ENCODE measurements at places on chromosomes 6 and 20.

DNA sequence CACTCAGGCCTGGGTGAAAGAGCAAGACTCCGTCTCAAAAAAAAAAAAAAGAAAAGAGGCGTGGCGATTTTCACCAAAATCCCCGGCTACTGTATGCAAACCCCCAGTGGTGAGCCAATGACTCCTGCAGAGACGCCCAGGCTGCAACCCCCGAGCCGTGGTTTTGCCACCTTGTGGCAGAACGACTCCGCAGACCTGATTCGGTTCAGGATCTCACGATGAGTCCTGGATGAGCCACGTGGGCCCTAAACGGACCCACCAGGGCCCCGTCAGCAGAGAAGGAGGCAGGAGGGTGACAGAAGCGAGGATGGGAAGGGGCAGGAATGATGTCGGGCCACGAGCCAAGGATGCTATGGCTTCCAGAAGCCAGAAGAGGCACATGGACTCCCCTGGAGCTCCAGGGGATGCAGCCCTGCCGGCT, 42.5 kb downstream of the SLC2A4RG start:
- no peak for DNase-seq

DNA sequence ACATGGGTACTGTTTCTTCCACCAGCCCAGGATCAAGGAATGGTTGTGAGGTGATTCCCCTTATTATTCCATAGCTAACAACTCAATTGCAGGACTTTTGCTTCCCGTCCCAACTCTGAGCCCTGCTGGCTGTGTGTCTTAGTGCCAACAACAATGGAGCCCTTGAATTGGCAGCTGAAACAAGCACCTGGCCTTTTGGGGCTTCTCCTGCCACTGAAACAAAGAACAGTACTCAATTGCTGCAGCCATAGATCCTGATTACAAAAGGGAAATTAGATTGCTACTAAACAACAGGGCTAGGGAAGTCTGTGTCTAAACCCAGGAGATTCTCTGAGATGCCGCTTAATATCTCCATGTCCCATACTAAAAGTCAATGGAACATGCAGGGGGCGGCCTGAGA, 61.3 kb upstream of the CARMIL1 start:
- no peak for DNase-seq

- DNase-seq, result no peak
These were observed 188.3 kb upstream of the MARCKS start for GRCh38 chr6:113668641-113669408.

DNA sequence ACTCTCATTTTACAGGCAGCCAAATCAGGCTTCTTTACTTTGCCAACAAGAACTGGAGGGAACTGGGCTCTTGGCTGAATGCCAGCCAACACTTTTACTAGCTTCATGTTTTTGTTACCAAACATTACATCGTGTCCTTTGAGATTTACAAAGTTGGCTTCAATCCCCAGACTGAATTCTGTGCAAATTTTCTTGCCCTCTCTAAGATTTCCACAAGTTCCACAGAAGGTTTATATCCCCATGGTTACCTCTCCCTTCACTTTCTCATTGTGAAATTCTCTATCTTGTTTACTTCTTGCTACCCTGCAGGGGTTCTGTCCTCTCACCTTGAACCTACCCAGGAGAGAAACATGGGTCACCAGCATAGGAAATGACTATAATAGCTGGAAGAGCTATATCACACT, 37.6 kb upstream of the PLCB1 start:
- DNase-seq, result no peak

- DNase-seq, result peak; percentile 71
These were observed 23.8 kb upstream of the BNIP5 start for GRCh38 chr6:36360241-36361054.

DNA sequence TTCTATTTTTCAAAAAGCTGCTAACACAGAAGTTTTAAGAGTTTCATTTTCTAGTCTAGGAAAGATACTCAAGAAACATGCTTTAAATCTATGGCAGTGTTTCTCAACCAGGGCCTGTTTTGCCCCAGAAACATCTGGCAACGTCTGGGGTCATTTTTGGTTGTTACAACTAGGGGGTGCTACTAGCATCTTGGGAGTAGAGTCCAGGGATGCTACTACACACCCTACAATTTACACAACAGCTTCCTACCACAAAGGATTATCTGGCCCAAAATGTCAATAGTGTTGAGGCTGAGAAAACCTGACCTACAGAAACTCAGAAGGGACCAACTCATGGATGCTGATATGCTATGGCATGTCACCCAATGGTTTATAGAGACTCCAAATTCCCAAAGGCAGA, 24.4 kb downstream of the SERAC1 start:
- no peak for DNase-seq

- DNase-seq, result no peak
These were observed 21.0 kb upstream of the IYD start for GRCh38 chr6:150347845-150348244.

GRCh38 chr20:56371977-56372376, 13.2 kb downstream of the FAM210B start:
- DNase-seq, result no peak

- DNase-seq, result peak; percentile 34
These were observed 77.9 kb upstream of the BMP5 start for GRCh38 chr6:55953335-55953734.

DNA sequence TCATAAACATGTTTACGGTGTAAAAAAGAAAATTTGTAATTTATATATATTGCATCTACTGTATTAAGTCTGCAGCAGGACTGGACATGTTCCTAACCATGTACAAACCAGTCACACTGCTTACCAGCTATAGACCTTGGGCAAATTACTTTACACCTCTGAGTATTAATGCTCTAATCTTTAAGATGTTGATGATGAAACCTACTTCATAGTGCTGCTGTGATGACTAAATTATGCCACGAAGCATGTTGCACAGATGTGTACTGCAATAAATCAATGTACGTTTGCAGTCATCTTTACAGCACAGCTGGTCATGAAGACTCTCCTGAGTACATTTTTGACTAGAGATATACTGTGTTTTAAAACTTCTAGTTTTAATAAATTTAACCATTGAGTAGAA, 42.6 kb downstream of the PRKN start:
- DNase-seq, result no peak

DNA sequence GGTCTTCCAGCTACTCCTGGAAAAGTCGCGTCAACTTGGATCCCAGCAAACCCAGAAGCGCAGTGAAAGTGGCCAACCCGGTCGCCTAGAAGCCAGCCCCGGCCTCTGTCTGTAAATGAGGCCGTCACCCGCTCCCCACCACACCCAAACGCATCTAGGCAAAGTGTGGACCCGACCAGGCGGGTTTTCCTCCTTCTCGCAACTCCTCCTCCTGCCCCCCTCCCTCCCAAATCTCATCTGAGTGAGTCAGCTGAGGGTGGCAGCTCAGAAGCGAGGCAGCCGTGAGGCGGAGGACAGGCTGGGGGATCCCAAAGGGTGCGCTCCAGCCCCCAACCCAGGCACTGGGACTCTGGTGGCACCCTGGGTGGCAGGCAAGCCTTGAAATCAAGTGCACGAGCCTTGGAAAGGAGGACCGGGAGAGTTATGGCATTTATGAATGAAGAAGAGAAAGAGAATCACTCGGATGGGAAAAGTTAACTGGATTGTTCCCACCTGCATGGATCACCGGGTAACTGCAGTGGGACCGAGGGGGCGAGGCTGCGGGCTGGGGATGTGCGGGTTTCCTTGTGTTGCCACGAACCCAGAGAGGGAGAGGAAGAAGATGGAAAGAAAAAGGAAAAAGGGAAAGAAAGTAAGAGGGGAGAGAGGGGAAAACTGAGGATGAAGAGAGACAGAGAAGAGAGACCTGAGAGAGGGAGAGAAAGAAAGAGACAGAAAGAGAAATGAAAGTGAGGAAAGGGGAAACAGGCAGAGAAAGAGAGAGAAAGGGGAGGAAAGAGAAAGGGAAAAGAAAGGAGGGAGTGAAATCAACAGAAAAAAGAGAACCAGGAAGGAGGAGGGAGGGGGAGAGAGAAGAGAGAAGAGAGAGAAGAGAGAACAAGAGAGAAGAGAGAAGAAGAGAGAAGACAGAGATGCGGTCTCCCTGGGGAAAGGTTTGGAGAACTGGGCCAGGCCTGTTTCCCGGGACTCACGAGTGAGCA, at the start of gene APCDD1L:
Gene APCDD1L (minus strand): TSS at position 167 of the 980 bp plus-strand sequence. CDS start 692 bp downstream, outside the sequence.
- DNase-seq, result peak; percentile 64

DNA sequence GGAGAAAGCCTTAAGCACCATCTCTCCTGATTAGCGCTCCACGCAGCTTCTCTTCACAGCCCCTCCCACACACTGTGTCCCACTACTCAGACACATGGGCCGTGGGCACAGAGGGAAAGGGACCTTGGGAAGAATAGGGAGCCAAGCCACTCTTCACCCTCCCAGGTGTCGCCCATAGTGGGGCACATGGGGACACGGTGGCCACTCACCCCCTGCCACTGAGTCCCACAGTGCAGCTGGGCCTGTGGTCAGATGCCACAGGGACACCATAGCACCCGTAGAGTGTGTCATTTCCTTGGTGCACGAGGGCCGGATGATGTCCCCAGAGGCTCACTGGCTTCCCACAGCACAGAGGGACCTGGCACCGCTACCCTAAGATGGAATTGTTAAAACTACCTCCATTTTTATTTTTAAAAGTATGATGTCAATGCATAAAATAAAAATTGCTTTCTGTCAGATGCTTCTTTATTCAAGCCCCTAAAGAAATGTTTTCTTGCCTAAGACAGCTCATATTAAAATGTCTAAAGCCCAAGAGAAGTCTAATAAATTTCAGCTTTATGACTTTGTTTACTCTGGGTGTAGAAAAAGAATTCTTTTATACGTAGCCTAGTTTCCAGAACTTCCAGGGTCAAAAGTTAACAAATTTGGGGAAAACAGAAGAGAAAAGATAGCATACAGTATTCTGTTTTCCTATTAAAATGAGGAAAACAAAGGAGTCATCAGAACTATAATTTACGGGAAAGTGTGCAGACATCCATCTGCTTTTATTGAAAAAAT, 191.0 kb upstream of the SNX9 start:
- no peak for DNase-seq

DNA sequence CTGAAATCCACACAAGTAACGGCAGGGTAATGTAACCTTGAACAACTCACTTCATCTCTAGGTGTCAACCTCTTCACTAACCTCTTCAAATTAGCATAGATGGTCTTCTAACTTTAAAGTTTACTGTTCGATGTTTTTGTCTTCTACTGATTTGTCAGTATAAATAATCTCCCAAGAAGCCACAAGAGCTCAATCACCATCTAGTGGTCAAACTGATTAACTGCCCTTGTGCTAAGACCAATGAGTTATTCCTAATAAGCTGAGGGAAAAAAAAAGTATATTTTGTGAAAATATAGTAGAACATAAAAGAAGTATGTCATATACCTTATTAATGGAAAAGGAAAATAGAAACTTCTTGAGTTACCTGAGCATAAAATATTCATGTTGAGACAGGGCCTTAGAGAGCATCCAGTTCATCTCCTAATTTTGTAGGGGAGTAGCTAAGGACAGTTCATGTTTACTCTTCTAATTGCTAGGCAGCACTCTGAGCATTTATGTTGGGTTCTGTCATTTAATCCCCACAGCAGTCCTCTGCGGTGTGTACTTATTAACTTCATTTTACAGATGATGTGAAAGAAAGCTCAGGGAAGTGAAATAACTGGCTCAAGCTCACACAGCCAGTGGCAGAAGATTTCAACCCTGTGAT, 317.1 kb downstream of the ESR1 start:
- DNase-seq, result peak; percentile 38

DNA sequence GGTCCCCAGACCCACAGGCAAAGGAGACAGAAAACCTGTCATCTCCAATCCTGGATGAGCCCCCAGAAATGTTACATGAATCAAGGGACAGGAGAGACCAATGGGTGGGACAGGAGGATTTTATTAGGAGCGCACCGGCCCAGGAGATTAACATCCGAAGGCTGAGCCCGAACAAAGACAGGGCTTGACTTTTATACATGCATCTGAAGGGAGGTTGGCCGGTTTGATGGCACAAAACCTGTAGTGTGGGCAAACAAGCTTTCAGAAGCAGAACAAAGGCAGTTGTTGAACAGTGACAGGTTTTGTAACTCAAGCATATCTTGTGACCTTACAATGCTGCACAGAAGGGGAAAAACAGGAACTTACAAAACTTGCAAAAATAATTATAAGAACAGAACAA, 83.9 kb upstream of the GPR6 start:
- DNase-seq, result no peak

- no peak for DNase-seq
These were observed 116.2 kb downstream of the RWDD2A start for GRCh38 chr6:83309344-83309743.

DNA sequence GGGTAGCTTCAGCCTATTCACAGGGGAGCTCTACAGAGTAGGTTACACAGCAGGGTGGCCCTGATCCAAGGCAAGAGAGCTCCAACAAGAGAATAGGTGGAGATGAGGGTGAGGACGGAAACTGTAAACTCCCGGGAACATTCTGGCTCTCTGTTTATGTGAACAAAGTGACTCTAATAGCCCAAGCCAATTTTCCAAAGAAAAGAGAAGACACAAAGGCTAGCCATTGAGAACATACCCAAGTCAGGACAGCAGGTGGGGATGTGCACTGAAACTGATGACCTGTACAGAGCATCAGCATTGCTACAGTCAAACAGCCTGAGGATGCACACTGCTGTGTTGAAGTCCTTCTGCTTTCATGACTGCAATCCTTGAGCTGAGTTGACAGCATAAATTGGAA, 136.0 kb upstream of the TOP1 start:
- DNase-seq, result no peak

GRCh38 chr6:27065183-27065582, 182.3 kb upstream of the PRSS16 start:
- no peak for DNase-seq

GRCh38 chr6:24768361-24768760, 6.4 kb upstream of the GMNN start:
- DNase-seq, result no peak

DNA sequence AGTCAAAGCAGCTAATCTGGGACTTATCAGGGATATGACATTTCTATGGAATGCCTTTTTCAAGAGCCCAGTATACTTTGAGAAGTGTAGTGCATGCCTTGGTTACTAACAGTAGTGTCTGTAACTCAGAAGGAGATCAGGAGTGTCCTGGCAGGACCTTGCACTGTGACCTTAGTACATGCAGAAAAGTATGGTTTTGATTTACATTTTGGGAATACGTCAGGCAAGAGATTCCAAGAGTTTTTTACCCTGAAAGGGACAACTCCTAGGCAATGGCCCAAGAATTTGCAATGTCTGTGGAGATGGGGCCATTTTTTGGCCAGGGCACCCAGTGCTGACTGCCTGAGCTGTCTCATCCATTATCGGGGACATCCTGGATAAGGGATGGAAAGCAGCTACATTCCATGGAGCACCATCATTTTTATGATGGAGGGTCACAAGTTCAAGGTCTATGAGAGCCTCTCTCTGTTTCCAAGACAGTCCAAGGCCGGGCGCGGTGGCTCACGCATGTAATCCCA, 80.2 kb downstream of the FAM50B start:
- DNase-seq, result peak; percentile 55

GRCh38 chr6:170177772-170178560, 112.9 kb downstream of the DLL1 start:
- DNase-seq, result no peak

DNA sequence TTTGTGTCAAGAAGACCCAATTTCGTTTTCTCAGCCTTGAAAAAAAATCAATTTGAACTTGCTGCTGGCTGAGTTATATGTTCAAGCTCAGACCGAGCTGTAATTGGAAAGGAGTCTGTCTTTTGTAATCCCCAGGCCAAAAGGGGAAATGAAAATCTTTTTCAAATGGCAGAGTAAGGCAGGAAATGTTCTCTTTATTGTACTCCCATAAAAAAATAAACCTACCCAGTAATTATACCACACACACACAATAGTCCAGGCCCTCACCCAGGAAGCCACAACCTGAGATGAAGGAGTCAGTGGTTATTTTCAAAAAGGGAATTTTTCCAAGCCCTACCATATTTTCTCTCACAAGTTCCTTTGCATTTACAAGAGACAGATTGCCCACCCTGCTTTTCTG, 45.3 kb downstream of the CLIC5 start:
- no peak for DNase-seq

GRCh38 chr20:16607364-16608276, 34.4 kb upstream of the KIF16B start:
- no peak for DNase-seq
